ENCODE measurements at places on chromosomes 7 and 10. TPM values are rescaled to one million over a fixed set of nuclear protein-coding genes. Genes with fewer than 3 reads are reported as not detected.

The CDK14 gene
- 35.0 TPM for total RNA-seq

- no peak overlapping the region for H3K27ac ChIP-seq
- H3K36me3 ChIP-seq: no peaks in the 10 kb centered on the region
- no peak overlapping the region for H3K4me3 ChIP-seq
Measured at GRCh38 chr7:95614442-95614940, 18.2 kb upstream of the PDK4 start.

GRCh38 chr7:148919859-148920258 lies 35.8 kb upstream of the EZH2 start:
- H3K4me1 ChIP-seq: peaks cover 11% of the 10 kb centered on the region
- H3K4me3 ChIP-seq: no peak overlapping the region
- DNase-seq: no peak

The ANKMY2 gene
- total RNA-seq: 12.0 TPM

- peak overlapping the region; percentile 88 for H3K4me3 ChIP-seq
- no peak overlapping the region for H3K27ac ChIP-seq
- no peak for DNase-seq
- no peaks in the 10 kb centered on the region for H3K36me3 ChIP-seq
- H3K27me3 ChIP-seq: no peaks in the 10 kb centered on the region
- H3K4me1 ChIP-seq: peaks cover 42% of the 10 kb centered on the region
Measured at GRCh38 chr7:116211913-116212596, 1.7 kb downstream of the TES start.

GRCh38 chr7:20787660-20788419 lies 1.2 kb upstream of the SP8 start:
- peaks cover 6% of the 10 kb centered on the region for H3K36me3 ChIP-seq
- peak overlapping the region; percentile 90 for H3K4me3 ChIP-seq
- peaks cover 51% of the 10 kb centered on the region for H3K4me1 ChIP-seq
- H3K27ac ChIP-seq: peak overlapping the region; percentile 81
- peaks cover 63% of the 10 kb centered on the region for H3K27me3 ChIP-seq
- DNase-seq: no peak

GRCh38 chr10:36073796-36074345 lies 431.8 kb upstream of the FZD8 start:
- no peaks in the 10 kb centered on the region for H3K27me3 ChIP-seq
- no peaks in the 10 kb centered on the region for H3K36me3 ChIP-seq
- no peak overlapping the region for H3K27ac ChIP-seq
- H3K4me1 ChIP-seq: no peaks in the 10 kb centered on the region

GRCh38 chr7:28647076-28647421 lies 234.7 kb downstream of the CREB5 start:
- DNase-seq: no peak
- no peak overlapping the region for H3K4me3 ChIP-seq
- H3K27me3 ChIP-seq: no peaks in the 10 kb centered on the region
- H3K36me3 ChIP-seq: no peaks in the 10 kb centered on the region

DNA sequence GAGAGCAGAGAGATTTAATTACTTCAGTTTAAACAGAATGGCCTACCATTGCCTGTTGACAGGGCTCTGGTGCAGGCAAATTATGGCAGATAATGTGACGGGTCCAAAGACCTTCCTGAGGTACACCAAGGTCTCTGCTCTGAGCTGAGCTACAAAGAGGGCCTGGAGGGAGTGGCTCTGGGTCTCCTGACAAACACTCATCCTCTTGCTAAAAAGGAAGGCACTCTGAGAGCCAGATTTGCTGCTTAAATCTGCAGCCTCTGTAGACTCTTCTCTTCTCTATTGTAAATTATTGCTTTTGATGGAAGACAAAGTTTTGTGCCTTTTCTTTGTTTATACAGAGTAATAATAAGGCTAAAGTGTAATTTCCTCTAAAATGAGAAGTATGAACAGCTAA lies 529.5 kb upstream of the FZD8 start:
- H3K27me3 ChIP-seq: no peaks in the 10 kb centered on the region
- no peaks in the 10 kb centered on the region for H3K36me3 ChIP-seq
- no peak overlapping the region for H3K27ac ChIP-seq
- DNase-seq: no peak

The SFTPA1 gene
- 4.4 TPM for total RNA-seq

The FMC1 gene
- 14.3 TPM for total RNA-seq

DNA sequence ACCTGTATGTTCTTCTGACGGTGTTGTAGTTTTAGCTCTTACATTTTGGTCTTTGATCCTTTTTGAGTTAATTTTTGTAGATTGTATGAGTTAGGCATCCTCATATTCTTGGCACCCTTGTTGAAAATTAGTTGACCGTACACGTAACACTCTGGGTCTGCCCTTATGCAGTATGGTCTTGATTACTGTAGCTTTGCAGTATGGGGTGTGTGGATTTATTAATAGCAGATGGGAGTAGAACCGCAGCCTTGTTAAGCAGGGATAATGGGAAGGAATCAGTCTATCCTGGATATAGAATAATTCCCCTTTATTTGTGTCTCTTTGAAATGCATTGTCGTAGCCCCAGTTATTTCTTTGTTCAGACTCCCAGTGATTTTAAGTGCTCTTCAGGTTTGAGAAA lies 95.5 kb downstream of the UBE3C start:
- peak overlapping the region; percentile 16 for H3K27ac ChIP-seq
- no peaks in the 10 kb centered on the region for H3K27me3 ChIP-seq
- H3K36me3 ChIP-seq: peaks cover 66% of the 10 kb centered on the region

GRCh38 chr7:82317760-82318159 lies 125.8 kb downstream of the CACNA2D1 start:
- peak overlapping the region; percentile 57 for H3K27ac ChIP-seq
- peaks cover 8% of the 10 kb centered on the region for H3K36me3 ChIP-seq
- H3K27me3 ChIP-seq: no peaks in the 10 kb centered on the region

DNA sequence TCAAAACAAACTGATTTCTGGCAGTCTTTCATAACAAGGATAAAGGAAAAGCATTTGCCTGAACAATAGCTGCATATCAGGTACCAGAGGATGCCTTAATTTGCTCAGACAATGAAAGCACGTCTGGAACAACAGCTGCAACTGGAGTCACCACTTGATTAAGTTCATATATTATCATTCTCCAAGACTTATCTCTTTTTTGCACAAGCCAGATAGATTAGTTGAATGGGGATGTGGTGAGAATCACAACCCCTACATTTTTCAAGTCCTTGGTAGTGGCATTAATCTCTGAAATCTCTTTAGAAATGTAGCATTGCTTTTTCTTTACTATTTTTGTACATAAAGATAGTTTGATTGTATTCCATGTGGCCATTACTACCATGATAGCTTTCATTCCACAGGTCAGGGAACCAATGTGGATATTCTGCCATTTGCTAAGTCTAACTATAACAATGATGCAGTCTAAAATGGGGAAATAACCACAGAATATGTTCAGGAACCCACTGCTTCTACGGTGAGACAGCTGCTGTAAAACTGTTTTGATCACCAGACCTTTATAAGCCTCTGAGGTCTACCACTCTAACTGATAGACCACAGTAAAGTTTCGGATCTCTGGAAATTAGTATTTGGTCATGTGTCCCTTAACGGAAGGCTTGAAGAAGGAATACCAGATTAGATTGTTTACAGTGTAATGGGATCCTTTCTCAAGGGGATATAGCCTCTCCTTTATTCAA lies 1176.2 kb downstream of the DNAJB9 start:
- no peak overlapping the region for H3K4me3 ChIP-seq
- H3K27ac ChIP-seq: no peak overlapping the region
- no peaks in the 10 kb centered on the region for H3K4me1 ChIP-seq
- H3K27me3 ChIP-seq: no peaks in the 10 kb centered on the region
- no peak for DNase-seq

- no peaks in the 10 kb centered on the region for H3K27me3 ChIP-seq
- no peaks in the 10 kb centered on the region for H3K36me3 ChIP-seq
- H3K4me1 ChIP-seq: peaks cover 2% of the 10 kb centered on the region
- H3K27ac ChIP-seq: 0 out of 2 replicates have a peak overlapping the region, but pooled peaks have one; percentile 21
- H3K4me3 ChIP-seq: no peak overlapping the region
Measured at GRCh38 chr10:53638006-53638405, 865.4 kb upstream of the MBL2 start.

The TMEM213 gene
- 0.11 TPM for total RNA-seq

The SPDYE1 gene
- total RNA-seq: not detected

The ZNF212 gene
- 21.7 TPM for total RNA-seq

The ZNF727 gene
- not detected for total RNA-seq

All from WTC11 (cell line).